ELR (cell line): ENCODE measurements at places on chromosomes 7 and 10.

DNA sequence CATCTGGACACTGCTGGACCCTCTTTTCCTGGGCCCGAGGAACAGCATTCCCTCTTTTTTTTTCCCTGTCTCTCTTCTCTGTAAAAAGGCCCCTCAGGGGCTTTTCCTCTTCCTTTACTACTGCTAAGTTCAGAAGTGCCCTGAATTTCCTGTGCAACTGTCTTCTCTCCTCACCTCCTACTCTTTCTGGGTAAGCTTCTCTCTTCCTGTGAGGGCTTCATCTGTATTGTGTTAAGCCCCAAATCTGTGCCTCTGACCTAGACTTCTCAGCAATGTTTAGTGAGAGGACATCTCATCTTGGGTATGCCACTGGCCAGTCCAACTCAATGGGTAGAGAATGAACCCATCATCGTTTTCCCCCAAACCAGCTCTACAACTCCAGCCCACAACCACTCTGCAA lies 174.2 kb downstream of the PTEN start:
- DNase-seq = no peak

DNA sequence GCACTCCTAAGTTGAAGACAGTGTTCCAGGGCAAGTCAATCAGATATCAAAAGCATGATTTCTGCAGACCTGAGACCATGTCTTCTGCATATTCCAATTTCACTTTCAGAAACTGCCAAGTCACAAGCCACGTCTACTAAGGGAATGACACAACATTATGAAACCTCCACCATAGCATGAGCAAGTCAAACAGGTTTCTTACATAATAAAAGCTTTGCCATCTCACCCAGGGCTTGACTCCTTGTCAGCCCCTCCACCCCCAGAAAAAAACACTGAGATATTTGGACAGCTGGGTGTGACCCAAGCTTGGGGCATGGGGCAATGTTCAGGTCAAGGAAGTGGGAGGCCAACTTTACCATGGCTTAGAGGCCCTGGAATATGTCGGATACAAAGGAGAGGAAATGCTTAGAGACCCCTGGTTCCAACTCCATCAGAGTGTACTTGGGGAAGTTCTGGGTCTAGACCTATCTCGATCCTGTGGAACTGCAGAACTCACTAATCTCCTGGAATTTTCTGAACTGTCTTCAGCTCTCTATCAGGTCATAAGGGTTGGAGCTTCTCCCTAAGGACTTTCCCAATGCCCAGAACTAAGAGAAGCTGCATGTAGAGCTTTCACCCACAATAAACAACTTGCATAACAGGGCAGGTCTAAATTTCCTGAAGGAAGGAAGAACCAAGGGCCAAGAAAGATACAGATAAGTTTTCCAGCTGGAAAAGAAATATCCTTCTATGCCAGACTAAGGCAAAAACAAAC lies 80.6 kb upstream of the NAMPT start:
- no peak for DNase-seq

- no peak for DNase-seq
Observed at GRCh38 chr7:86765931-86766330, 122.2 kb downstream of the GRM3 start.

DNA sequence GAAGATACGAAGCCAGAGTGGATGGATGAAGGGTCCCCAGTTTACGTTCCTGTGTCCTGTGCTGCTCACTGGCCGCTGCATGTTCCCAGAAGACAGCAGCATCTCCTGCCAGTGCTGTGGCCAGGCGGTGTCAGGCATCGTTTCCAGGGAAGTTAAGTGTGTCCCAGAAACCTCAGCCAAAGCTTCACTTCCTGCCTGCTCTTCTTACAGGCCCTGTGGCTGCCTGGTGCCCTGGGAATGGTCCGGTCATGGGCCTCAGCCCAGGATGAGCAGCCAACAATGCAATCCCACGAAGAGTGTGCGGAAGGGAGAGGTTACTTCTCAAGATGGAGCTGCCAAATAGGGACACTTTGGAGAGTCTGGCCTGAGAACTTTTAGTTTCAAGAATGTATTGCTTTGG lies 99.7 kb upstream of the TARP start:
- no peak for DNase-seq

DNA sequence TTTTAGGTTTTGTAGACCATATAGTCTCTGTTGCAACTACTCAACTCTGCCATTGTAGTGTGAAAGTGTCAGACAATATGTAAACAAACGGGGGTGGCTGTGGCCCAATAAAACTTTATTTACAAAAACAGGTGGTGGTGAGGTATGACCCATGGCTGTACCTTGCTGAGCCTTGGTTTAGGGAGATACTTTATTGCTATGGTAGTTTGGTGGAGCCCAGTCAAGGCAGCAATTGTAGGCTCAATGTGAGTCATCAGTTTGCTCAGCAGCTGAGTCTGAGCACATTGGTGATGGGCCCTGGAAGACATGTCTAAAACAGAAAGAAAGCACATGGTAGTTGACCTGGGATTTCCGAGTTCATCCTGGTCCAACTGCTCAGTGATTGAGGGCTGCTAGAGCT lies 242.5 kb downstream of the REEP3 start:
- DNase-seq = peak; percentile 34

DNA sequence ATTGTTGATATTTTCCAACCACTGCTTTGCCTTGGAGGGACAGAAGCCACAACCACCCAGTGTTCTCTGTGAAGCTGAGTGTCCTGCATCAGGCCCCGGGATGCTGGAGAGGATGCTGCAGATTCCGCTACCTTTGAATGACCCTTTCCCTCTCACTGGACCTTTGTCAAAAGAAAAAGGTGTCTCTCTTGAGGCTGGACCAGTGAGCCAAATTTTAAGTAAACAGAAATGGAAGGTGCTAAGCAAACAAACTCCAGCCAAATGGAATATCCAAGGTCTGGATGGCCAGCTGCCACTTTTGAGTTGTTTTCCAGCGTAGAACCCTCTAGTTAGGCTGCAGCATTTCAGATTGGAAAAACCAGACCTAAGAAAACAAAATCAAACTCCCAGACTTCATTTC lies 145.5 kb downstream of the TRIL start:
- no peak for DNase-seq

GRCh38 chr10:98487649-98488048 lies 40.9 kb upstream of the HPS1 start:
- DNase-seq = no peak

DNA sequence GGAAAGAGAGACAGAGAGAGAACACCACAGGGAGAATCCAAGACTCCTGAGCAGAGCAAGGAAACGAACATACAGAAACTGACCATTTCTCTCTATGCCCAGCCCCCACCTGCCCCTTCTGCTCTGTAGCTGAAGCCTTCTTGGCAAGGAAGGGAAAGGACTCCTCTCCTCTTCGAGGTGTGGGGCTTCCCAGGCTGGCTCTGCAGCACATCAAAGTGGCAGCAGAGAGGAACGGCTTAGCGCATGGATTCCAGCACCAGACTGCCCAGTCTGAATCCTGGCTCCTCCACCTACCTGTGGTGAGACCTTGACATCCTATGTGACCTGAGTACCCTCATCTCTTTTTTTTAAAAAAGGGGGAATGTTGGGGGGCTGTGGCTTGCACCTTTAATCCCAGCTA lies 69.4 kb downstream of the SH3PXD2A start:
- DNase-seq = no peak

- no peak for DNase-seq
Observed at GRCh38 chr10:34664706-34665105, 150.4 kb downstream of the PARD3 start.

GRCh38 chr10:102230861-102231356 lies 4.8 kb downstream of the ELOVL3 start:
- DNase-seq = peak; percentile 34

GRCh38 chr10:132498562-132499366 lies 38.8 kb upstream of the INPP5A start:
- no peak for DNase-seq

- DNase-seq = no peak
Observed at GRCh38 chr10:104456802-104457542, 103.3 kb downstream of the CFAP58 start.

DNA sequence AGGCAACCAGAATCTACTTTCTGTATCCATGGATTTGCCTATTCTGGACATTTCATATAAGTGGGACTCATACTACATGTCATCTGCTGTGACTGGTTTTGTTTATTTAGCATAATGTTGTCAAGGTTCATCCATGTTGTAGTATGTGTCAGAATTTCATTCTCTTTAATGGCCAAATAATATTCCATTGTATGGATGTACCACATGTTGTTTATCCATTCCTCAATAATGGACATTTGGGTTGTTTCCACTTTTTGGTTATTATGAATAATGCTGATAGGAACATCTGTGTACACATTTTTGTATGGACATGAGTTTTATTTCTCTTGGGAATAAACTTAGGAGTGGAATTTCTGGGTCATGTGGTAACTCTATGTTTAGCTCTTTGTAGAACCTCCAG lies 133.7 kb downstream of the CREB5 start:
- DNase-seq = no peak

GRCh38 chr10:60769406-60769805 lies 8.9 kb upstream of the CDK1 start:
- no peak for DNase-seq

DNA sequence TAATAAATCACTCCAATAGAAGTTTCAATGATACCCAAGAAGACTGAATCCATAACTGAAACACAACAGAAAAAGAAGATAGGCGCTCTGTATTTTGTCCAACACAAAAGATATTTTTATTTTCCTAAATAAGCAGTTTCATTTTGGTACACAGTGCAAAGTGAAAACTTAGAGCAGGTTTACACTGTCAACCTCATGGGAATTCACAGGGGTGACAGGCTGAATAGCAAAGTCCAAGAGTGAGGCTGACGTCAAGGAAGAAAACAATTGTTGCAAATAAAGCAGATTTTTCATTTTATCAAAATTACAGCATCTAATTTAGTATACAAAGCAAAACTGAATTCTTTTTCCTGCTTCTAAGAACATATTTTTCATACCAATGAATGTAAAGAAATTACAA lies 28.6 kb downstream of the NAMPT start:
- no peak for DNase-seq

DNA sequence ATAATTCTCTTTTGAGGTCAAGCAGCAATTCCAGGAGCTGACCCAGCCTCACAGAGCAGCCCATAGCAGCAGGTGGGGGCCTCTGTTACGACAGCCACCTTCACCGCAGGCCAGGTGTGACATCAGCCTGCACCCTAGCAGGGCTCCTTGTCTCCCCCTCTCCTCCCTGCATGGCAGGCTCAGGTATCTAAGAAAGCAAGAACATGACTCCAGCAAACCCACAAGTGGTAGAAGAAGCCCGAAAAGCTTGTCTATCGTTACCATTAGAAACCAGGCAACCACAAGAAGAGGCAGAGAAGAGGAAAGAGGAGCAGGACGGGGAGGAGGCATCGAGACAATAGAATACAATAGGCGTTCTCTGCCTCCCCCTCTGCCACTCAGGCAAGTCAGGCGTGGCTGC lies 104.0 kb upstream of the PRR15 start:
- DNase-seq = no peak

DNA sequence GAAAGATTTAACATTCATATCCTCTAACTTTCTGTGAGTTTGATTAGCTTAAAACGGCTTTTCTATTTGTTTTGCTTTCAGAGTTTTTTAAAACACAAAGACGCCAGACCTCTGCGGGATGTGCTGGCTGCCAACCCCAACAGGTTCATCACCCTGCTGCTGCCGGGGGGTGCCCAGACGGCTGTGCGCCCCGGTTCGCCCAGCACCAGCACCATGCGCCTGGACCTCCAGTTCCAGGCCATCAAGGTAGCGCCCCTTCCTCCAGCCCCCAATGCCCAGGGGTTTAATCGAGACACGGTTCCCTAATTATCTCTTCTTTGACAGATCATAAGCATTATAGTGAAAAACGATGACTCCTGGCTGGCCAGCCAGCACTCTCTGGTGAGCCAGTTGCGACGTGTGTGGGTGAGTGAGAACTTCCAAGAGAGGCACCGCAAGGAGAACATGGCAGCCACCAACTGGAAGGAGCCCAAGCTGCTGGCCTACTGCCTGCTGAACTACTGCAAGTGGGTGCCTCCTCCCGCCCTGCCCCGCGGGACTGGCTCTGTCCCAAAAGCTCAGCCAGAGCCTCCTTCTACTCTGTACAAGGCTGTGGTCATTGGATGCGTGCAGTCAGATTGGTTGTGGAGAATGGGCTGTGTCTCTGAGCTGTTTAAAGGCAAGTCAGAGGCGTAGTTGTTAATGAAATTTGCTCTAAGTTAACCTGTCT lies 71.2 kb downstream of the TRRAP start:
- no peak for DNase-seq

- no peak for DNase-seq
Observed at GRCh38 chr7:91396-92175, 100.8 kb upstream of the FAM20C start.

GRCh38 chr10:784403-785088 lies 95.1 kb upstream of the DIP2C start:
- DNase-seq = peak; percentile 86

DNA sequence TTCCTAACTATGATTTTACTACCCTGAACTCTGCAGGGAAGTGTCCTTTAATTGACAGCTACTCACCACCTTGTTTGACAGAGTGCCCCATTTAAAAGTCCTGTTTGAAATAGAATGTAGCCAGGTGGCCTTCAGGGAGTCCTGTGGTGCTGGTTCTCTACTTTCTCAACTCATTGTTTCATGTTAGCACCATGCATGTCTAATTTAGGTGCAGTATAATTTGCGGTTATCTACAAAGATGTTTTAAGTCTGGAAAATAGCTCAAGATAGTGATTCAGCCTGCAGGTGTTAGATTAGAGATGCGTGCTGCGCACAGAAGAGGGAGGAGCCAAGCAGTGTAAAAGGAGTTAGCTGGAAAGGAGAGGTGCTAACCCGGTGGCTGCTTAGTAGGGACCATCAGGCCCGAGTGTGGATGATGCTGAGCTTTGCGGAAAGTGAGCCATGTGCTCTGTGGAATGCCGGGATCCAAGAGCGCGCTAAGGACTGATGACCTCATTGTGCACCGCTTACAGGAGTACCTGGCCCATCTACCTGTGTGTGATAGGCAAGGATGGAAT lies 1.2 kb downstream of the CCM2 start:
- DNase-seq = no peak

- DNase-seq = no peak
Observed at GRCh38 chr10:58341947-58342346, 7.1 kb downstream of the UBE2D1 start.

GRCh38 chr7:110204527-110204926 lies 886.4 kb upstream of the LRRN3 start:
- DNase-seq = peak; percentile 37

DNA sequence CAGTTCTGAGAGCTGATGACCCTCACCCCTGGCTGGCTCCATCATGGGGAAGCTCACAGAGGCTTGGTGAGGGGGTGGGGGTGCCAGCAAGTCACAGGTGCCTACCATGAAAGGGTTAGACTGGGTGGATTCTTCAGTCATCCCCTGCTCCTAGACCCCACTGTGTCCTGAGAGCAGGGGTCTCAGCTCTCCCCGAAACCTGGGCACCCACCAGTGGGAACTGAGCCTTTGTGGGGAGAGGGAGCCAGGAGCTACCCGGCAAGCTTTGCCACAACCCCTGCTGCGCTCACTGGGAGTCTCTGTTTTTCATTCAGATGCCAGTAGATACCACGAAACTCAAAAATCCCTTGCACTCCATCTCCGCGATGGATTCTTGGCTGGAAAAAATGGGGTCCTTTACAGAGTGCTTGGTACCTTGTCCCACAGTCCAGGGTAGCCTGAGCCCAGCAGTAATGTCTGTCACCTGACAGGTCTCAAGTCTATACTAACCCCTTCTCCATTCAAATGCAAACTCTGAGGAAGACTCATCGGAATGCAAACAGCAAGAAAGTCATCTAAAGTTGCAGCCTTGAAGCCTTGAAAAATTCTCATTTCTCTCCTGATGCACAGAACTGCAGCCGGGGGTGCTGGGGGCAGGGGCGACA lies 48.9 kb upstream of the ENO4 start:
- no peak for DNase-seq
